T-helper 17 cell (primary cell): ENCODE measurements at places on chromosomes 16 and 17. TPM values are rescaled to one million over a fixed set of nuclear protein-coding genes. Genes with fewer than 3 reads are reported as not detected.

DNA sequence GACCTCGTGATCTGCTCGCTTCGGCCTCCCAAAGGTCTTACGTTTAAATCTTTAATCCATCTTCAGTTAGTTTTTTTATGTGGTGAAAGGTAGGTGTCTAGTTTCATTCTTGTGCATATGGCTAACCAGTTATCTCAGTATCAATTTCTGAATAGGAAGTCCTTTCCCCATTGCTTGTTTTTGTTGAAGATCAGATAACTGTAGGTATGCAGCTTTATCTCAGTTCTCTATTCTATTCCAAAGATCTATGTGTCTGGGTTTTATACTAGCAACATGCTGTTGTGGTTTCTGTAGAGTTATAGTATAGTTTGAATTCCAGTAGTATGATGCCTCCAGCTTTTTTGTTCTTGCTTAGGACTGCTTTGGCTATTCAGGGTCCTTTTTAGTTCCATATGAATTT is 65.2 kb downstream of the TNFRSF13B start:
- H3K27ac ChIP-seq = no peak overlapping the region
- DNase-seq = no peak
- H3K36me3 ChIP-seq = peaks cover 4% of the 10 kb centered on the region
- H3K4me1 ChIP-seq = peaks cover 19% of the 10 kb centered on the region
- H3K27me3 ChIP-seq = peaks cover 68% of the 10 kb centered on the region

DNA sequence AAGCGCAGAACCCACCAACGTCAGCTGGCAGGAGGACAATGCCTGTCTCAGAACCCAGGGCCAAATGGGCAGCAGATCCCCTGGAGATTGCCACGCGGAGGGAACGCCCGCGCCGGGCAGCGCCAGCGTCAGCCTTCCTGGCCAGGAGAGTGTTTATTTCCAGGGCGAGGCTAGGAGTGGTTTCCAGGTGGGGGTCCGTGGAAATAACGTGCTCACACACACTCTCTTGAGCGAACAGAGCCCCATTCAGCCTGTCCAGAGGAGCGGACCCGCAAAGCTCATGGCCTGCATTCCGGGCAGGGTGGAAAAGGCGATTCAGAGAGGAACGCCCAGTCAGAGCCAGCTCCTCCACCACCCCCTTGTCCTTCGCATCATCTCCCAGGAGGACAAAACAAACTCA is 40.3 kb downstream of the SDK2 start:
- peaks cover 5% of the 10 kb centered on the region for H3K27me3 ChIP-seq
- H3K36me3 ChIP-seq = peaks cover 3% of the 10 kb centered on the region
- peaks cover 2% of the 10 kb centered on the region for H3K4me1 ChIP-seq
- DNase-seq = no peak
- H3K4me3 ChIP-seq = no peak overlapping the region
- H3K27ac ChIP-seq = no peak overlapping the region

- H3K4me1 ChIP-seq = no peaks in the 10 kb centered on the region
- peaks cover 7% of the 10 kb centered on the region for H3K36me3 ChIP-seq
- no peak overlapping the region for H3K27ac ChIP-seq
- no peak overlapping the region for H3K4me3 ChIP-seq
- peak; percentile 72 for DNase-seq
Observed at GRCh38 chr17:39547713-39548478, 59.8 kb downstream of the NEUROD2 start.

DNA sequence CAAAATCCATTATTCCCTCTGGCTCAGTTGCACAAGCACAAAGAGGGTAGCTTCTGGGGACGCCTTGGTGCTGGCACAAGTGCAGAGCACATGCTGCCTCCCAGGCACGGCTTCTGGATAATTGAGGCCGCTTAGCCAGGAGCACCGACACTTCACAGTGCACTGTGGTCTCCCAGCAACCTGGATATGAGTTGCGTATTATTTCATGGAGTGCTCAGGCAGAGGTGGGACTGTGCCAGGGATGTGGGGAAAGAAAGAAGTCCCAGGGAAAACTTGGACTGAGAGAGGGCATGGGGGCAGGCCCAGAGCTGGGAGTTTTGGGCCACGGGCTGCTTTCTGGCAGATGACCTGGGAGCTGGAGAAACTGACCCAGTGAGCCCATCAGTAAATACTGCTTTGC is 37.5 kb downstream of the MPRIP start:
- peak overlapping the region; percentile 53 for H3K27ac ChIP-seq
- DNase-seq = no peak
- H3K4me3 ChIP-seq = no peak overlapping the region

DNA sequence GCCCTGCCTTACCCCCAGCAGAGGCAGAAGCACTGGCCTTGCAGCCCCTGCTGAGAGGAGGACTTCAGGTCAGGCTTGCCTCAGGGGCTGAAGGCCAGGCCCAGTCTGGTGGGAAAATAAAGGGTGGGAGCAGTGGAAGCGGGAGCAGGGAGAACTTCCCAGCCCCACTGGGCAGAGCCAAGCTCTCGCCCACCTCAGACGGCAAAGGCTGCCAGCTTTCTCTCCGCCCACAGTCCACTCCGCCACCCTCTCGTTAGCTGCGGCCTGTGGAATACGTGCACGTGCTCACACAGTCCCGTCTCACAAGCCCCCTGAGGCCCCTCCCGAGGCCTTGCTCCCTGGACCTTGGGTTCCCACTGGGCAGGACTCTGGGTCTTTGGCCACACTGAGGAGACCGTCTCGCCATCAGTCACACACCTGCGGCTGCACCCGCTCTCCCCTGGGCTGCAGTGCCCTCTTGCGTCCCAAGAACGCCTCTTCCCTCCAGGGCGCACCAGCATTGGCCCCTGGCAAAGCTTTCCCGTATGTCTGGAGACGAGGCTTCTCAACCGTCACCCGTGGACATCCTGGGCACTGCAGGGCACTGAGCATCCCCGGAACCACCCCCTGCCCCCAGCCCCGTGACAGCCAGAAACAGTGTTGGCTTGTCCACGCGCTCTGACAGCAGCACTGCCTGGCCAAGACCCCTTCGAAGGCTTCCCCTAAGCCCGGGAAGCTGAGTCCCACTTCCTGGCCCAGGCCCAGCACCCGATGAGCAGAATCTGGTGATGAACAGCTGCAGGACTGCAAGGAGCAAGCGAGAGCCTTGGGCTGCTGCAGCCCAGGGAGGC is 8.3 kb downstream of the MRPL28 start:
- H3K36me3 ChIP-seq = peaks cover 2% of the 10 kb centered on the region
- peak overlapping the region; percentile 59 for H3K27ac ChIP-seq
- H3K4me1 ChIP-seq = peaks cover 8% of the 10 kb centered on the region
- no peaks in the 10 kb centered on the region for H3K27me3 ChIP-seq
- DNase-seq = peak; percentile 68

DNA sequence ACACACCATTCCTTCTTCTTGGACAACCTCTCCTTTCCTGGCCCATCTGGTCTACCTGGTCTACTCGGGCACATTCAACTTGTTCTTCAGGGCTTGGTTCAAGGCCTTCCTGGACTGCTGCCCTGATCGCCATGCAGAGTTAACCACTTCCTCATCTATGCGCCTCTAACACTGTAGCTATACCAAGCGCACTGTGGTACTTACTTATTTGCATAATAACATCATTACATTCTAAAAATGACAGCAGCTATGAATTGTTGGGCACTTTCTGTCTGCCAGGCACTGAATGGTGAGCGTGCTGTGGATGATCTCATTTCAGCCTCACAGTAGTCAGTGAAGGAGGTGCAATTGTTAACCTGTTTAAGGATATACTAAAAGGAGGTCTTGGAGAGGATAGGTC is 66.9 kb upstream of the SDK2 start:
- no peak overlapping the region for H3K4me3 ChIP-seq
- peaks cover 3% of the 10 kb centered on the region for H3K36me3 ChIP-seq
- H3K4me1 ChIP-seq = peaks cover 13% of the 10 kb centered on the region
- H3K27ac ChIP-seq = no peak overlapping the region
- peaks cover 32% of the 10 kb centered on the region for H3K27me3 ChIP-seq
- no peak for DNase-seq

GRCh38 chr17:44689477-44690217 is at the start of gene CCDC43:
CCDC43 (minus strand) TSS chr17:44689776; CDS start chr17:44689753, 23 bp downstream.
- H3K4me3 ChIP-seq = peak within 1 kb of the TSS; percentile 99
- peaks cover 4% of the 10 kb centered on the region for H3K36me3 ChIP-seq
- H3K27me3 ChIP-seq = no peaks in the 10 kb centered on the region
- H3K27ac ChIP-seq = peak within 1 kb of the TSS; percentile 97
- peak; percentile 78 for DNase-seq

- peak overlapping the region; percentile 82 for H3K27ac ChIP-seq
- no peaks in the 10 kb centered on the region for H3K27me3 ChIP-seq
- no peak for DNase-seq
- peak overlapping the region; percentile 71 for H3K4me3 ChIP-seq
Observed at GRCh38 chr17:29757788-29758187, 135.1 kb upstream of the CORO6 start.

GRCh38 chr16:259226-259625 is 16.5 kb downstream of the RGS11 start:
- peaks cover 5% of the 10 kb centered on the region for H3K36me3 ChIP-seq
- H3K27ac ChIP-seq = no peak overlapping the region
- DNase-seq = no peak
- H3K4me1 ChIP-seq = peaks cover 2% of the 10 kb centered on the region
- no peaks in the 10 kb centered on the region for H3K27me3 ChIP-seq

GRCh38 chr16:10865991-10866966 is 10.7 kb upstream of the CIITA start:
- H3K27ac ChIP-seq = peak overlapping the region; percentile 1
- H3K4me3 ChIP-seq = no peak overlapping the region
- no peak for DNase-seq

- no peak for DNase-seq
- H3K36me3 ChIP-seq = no peaks in the 10 kb centered on the region
- peaks cover 11% of the 10 kb centered on the region for H3K27me3 ChIP-seq
- H3K4me3 ChIP-seq = peak overlapping the region; percentile 98
- H3K27ac ChIP-seq = peak overlapping the region; percentile 84
Observed at GRCh38 chr17:47840001-47840741, 902 bp downstream of the SCRN2 start.

DNA sequence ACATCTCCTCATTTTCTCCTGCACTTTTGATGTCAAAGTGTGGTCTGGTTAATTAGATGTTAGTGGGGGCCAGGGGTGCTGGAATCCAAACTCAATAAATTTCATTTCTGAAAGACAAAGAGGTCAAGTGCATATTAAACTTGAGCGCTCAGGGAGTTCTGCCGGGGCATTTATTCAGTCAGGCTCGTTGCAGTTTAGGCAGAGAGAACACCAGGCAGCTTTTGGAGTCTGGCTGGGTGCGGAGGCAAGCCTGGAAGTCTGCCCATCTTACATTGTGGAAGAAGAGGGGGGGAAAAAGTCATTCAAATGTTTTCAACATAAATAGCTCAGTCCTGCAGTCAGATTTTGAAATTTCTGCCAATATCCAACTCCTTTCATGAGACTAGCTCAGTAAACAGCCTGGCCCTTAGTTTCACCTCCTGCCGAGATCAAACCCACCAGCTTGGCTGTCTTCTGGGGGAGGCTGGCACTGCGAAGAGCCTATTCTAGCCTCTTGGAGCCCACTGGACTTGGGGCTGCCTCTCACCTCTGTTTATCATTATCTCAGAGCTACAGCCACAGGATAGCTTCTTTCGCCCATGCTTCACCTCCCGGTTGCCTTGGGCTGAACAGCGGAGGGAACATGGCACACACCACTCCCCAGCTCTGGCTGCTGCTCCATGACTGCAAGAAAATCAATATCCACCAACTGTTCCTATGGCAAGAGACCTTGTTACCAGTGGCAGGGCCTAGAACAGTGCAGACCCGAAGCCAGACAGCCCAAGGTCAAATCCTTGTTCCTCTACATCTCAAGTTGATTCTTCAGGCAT is 177.4 kb upstream of the CDH5 start:
- peaks cover 2% of the 10 kb centered on the region for H3K36me3 ChIP-seq
- no peak for DNase-seq
- no peak overlapping the region for H3K4me3 ChIP-seq
- no peak overlapping the region for H3K27ac ChIP-seq
- no peaks in the 10 kb centered on the region for H3K4me1 ChIP-seq

GRCh38 chr17:58001461-58002124 is 5.5 kb downstream of the SRSF1 start:
- no peak overlapping the region for H3K4me3 ChIP-seq
- H3K4me1 ChIP-seq = peaks cover 31% of the 10 kb centered on the region
- DNase-seq = no peak
- no peaks in the 10 kb centered on the region for H3K27me3 ChIP-seq

GRCh38 chr16:79047337-79047736 is 553.2 kb downstream of the MAF start:
- peaks cover 4% of the 10 kb centered on the region for H3K36me3 ChIP-seq
- DNase-seq = no peak
- no peak overlapping the region for H3K27ac ChIP-seq
- H3K27me3 ChIP-seq = no peaks in the 10 kb centered on the region

DNA sequence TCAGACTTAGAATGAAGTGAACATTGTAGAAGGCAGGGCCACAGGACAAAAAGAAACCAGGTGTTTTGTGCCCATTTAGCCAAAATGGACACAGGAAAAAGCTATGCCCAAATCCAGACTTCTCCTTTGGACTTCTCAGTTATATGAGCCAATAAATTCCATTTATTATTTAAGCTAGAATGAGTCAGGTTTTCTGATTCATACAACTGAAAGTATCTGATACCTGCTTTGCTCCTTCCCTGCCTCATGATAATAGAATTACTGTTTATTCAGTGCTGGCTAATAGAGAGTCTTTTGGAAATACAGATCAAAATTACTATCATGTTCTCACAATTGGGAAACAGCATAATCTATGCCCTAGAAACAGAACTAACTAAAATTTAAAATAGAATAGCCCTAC is 8.7 kb upstream of the CPD start:
- peaks cover 3% of the 10 kb centered on the region for H3K36me3 ChIP-seq
- peaks cover 12% of the 10 kb centered on the region for H3K27me3 ChIP-seq
- peaks cover 9% of the 10 kb centered on the region for H3K4me1 ChIP-seq
- DNase-seq = no peak
- no peak overlapping the region for H3K4me3 ChIP-seq
- H3K27ac ChIP-seq = no peak overlapping the region

GRCh38 chr17:73011016-73011486 is 81.4 kb downstream of the SLC39A11 start:
- H3K27me3 ChIP-seq = no peaks in the 10 kb centered on the region
- H3K4me1 ChIP-seq = peaks cover 19% of the 10 kb centered on the region
- peak overlapping the region; percentile 81 for H3K4me3 ChIP-seq
- DNase-seq = no peak
- H3K27ac ChIP-seq = no peak overlapping the region
- peaks cover 2% of the 10 kb centered on the region for H3K36me3 ChIP-seq

- DNase-seq = no peak
- H3K4me3 ChIP-seq = no peak overlapping the region
- no peaks in the 10 kb centered on the region for H3K36me3 ChIP-seq
- H3K4me1 ChIP-seq = no peaks in the 10 kb centered on the region
Observed at GRCh38 chr16:72896485-72897118, 151.3 kb downstream of the ZFHX3 start.

GRCh38 chr16:30728899-30729672 is 19.1 kb upstream of the PHKG2 start:
- no peak for DNase-seq
- H3K36me3 ChIP-seq = peaks cover 4% of the 10 kb centered on the region
- H3K4me3 ChIP-seq = no peak overlapping the region
- no peaks in the 10 kb centered on the region for H3K27me3 ChIP-seq

GRCh38 chr17:44559634-44560554 is 2.6 kb downstream of the FZD2 start:
- peaks cover 15% of the 10 kb centered on the region for H3K4me1 ChIP-seq
- H3K36me3 ChIP-seq = peaks cover 10% of the 10 kb centered on the region
- no peak overlapping the region for H3K27ac ChIP-seq
- peak overlapping the region; percentile 61 for H3K4me3 ChIP-seq

The C16orf89 gene
- not detected for total RNA-seq

The HSPB9 gene
- not detected for total RNA-seq
